ENCODE measurements at places on chromosomes 4 and X. TPM values are rescaled to one million over a fixed set of nuclear protein-coding genes. Genes with fewer than 3 reads are reported as not detected.
A peak's percentile ranks its signal among the peaks of the same experiment; 100 is the strongest.

Gene CPEB2
- total RNA-seq = 12.5 TPM

Gene ATP8A1
- total RNA-seq = 10.3 TPM

Gene ITIH6
- total RNA-seq = not detected

Gene HTRA3
- 0.52 TPM for total RNA-seq

Gene ARHGAP24
- 10.9 TPM for total RNA-seq

Gene UGT2B10
- total RNA-seq = 0.45 TPM

Gene CT45A10
- total RNA-seq = not detected

Gene MAGEH1
- 37.7 TPM for total RNA-seq

Gene RHOXF2B
- total RNA-seq = not detected

Gene MAGEB10
- not detected for total RNA-seq

Gene POU3F4
- total RNA-seq = 1.3 TPM

- no peaks in the 10 kb centered on the region for H3K36me3 ChIP-seq
- no peaks in the 10 kb centered on the region for H3K4me1 ChIP-seq
- no peak overlapping the region for H3K27ac ChIP-seq
- DNase-seq = no peak
- H3K27me3 ChIP-seq = peaks cover 7% of the 10 kb centered on the region
Measured at GRCh38 chr4:154973244-154974035, 192.4 kb downstream of the RBM46 start.

DNA sequence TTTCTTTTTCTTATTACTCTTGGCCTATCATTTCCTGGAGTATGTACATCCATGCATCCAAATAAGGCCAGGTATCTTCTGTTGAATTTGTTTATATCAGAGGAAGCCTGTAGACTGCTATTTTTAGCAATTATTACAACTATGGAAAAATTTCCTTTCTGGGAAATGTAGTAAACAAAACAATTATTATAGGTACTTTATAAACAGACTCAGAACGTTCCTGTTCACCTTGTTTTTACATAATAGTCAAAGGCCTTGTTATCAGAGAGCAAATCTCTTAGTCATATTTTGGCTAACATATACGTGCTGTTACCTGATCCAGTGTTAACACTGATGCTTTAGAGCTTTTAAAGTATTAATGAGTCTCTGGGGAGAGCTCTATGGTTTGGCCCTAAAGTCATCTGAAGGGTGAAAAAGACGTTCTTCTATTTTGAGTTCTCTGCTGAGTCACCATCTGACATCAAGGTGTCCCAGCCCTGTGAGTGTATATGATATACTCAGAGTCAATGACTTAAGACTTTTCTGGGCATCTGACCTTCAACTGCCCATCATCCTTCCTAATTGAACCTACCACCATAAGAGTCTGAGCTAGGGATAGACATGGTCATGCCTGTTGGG, 7.3 kb downstream of the SPARCL1 start:
- H3K27me3 ChIP-seq = no peaks in the 10 kb centered on the region
- no peak for DNase-seq
- H3K27ac ChIP-seq = no peak overlapping the region
- no peak overlapping the region for H3K4me3 ChIP-seq
- H3K4me1 ChIP-seq = peaks cover 17% of the 10 kb centered on the region

DNA sequence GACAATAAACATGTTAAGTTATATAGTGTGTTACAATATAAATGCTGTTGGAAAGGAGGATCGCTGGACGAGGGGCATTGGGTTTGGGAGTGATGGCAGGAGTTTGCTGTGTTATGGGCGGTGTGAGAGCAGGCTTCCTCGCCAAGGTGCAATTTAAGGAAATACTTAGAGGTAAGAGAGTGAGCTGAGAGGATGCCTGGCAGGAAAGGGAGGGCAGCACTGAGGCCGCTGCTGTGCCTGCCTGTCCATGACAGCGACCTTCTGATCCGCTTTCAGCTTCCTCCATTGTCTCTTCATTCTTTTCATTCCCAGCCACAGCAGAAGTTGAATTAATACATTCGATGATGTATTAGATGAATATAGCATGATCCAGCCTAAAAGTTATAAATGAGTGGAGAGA, 41.2 kb upstream of the TBC1D14 start:
- no peaks in the 10 kb centered on the region for H3K27me3 ChIP-seq
- no peaks in the 10 kb centered on the region for H3K4me1 ChIP-seq
- no peak overlapping the region for H3K4me3 ChIP-seq
- H3K27ac ChIP-seq = no peak overlapping the region

DNA sequence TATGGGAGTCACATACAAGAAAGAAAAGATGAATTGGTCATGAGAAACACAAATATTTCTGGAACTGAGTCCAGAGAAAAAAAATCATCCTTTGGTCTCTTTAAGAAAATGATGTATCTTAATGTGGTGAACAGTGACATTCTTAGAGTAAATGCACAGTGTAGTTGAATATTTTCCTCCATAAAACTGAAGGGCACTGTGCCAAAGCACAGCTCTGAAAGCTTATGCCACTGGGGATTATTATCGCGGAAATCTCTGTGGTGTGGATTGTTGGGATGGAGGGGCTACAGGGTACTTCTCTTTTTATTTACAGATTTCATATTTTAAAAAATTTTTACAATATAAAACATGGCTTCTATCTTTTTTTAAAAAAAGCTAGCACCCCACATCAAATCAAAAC, 908.1 kb downstream of the CCSER1 start:
- no peaks in the 10 kb centered on the region for H3K4me1 ChIP-seq
- no peak overlapping the region for H3K4me3 ChIP-seq
- no peak for DNase-seq
- H3K27me3 ChIP-seq = no peaks in the 10 kb centered on the region
- no peaks in the 10 kb centered on the region for H3K36me3 ChIP-seq
- H3K27ac ChIP-seq = no peak overlapping the region

DNA sequence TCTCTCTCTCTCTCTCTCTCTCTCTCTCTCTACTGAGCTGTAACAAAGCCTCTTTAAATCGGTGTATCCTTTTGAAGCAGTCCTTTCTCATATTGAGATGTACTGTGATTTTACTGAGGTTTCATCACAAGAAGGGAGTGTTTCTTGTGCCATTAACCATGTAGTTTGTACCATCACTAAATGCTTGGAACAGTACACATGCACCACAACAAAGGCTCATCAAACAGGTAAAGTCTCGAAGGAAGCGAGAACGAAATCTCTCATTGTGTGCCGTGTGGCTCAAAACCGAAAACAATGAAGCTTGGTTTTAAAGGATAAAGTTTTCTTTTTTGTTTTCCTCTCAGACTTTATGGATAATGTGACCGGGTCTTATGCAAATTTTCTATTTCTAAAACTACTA, 37.2 kb downstream of the HPF1 start:
- H3K27ac ChIP-seq = no peak overlapping the region
- no peak for DNase-seq
- H3K4me1 ChIP-seq = no peaks in the 10 kb centered on the region
- no peaks in the 10 kb centered on the region for H3K27me3 ChIP-seq

DNA sequence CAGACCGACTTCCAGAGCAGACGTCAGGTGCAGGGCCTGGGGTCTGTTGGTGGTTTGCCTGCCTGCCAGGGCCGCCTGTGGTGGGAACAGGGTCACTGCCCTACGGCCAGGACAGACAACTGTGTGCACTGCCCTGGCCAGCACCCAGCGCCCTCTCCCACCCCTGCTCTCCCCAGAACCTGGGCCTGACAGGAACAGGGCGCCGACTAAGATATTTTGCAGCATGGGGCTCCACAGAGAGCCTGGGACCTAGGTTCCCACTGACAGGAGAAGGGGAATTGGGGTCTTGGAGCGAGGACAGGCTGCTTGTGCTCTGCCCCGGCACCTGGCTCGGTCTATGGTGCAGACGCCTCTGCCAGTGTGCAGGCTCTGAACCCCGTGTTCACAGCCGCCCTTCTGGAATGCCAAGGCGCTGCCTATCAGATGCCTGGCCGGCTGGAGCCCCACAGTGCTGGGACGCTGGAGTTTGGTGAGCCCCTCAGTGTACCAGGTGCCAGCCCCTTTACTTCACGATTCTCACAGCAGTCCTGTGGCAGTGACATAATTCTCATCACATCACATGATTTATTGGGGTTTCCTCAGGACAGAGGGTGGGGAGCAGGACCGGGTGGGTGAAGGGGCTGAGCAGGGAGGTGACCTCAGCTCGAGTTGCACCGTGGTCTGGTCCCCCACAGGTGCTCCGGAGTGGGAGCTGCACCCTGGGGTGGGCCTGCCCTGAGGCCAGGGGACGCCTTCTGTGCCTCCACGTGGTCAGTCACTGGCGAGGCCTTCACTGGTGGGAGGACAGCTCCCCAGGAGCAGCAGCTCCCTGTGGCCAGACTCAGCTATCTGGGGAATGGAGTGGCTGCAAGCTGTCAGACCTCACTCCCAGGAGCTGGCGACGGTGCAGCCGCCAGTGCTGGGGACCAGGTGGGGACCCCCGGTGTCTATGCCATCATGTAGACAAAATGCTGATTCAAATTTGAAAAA, 113.8 kb upstream of the LRPAP1 start:
- H3K27ac ChIP-seq = no peak overlapping the region
- H3K36me3 ChIP-seq = no peaks in the 10 kb centered on the region
- no peak for DNase-seq

- H3K4me1 ChIP-seq = no peaks in the 10 kb centered on the region
- H3K27ac ChIP-seq = no peak overlapping the region
- no peak for DNase-seq
- H3K4me3 ChIP-seq = no peak overlapping the region
- H3K36me3 ChIP-seq = no peaks in the 10 kb centered on the region
Measured at GRCh38 chr4:75834095-75834771, 68.0 kb downstream of the PPEF2 start.

DNA sequence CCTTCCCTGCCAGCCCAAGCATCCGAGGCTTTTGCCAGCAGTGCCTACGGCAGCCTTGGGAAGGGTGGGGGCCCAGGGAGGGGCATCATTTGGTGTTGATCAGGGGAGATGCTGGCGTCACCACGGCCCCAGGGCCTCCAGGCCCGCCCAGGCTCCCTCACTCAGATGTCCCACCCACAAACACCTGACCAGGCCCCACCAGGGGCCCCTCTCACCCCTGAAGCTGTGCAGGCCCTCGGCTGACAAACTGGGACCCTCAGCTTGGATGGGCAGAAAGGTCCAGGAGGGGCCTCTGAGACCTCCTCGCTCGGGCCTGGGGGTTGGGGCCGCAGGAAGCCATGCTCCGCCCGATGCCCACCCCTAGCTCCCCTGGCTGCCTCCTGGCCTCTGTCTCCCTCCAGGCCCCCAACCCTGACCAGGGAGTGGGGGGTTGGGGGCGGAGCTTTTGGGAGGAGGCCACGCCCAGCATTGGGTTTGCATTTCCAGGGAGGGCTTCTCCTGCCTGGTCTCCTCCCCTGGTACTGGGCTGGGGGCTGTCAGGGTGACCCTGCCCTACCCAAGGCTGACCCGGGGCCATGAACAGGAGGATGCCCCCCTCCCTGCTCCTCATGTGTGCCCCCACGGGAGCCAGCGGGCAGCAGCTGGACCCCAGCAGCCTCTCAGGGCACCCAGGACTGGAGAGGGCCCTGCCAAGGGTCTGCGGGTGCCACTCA, 33.4 kb upstream of the SPON2 start:
- H3K4me3 ChIP-seq = no peak overlapping the region
- peak; percentile 64 for DNase-seq
- H3K36me3 ChIP-seq = no peaks in the 10 kb centered on the region
- no peaks in the 10 kb centered on the region for H3K27me3 ChIP-seq
- H3K4me1 ChIP-seq = peaks cover 16% of the 10 kb centered on the region
- no peak overlapping the region for H3K27ac ChIP-seq

- H3K27ac ChIP-seq = peak overlapping the region; percentile 70
- peaks cover 9% of the 10 kb centered on the region for H3K4me1 ChIP-seq
- peaks cover 38% of the 10 kb centered on the region for H3K27me3 ChIP-seq
- peak overlapping the region; percentile 63 for H3K4me3 ChIP-seq
Measured at GRCh38 chrX:24371391-24371972, 11.0 kb downstream of the SUPT20HL1 start.

GRCh38 chrX:17818726-17819125, 42.4 kb downstream of the RAI2 start:
- H3K27ac ChIP-seq = no peak overlapping the region
- peaks cover 2% of the 10 kb centered on the region for H3K27me3 ChIP-seq
- H3K4me1 ChIP-seq = no peaks in the 10 kb centered on the region
- no peak overlapping the region for H3K4me3 ChIP-seq

DNA sequence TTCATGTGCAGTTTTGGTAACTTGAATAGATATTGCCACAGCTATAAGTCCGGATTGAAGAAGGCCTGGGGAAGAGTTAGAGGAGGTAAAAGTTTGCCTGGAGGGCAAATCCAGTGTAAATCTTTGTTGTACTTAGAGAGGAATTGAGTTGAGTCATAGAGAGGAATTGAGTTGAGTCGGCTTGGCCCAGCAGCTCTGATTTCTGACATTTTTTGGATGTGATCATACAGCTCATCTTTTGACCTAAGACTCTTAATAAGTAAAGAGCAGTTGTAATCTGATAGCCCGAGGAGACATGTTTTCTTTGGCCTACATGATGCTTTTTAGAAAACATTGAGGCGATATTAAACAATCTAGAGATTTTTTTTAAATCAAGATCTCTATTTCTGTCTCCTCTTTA, 3.9 kb downstream of the KIT start:
- peaks cover 48% of the 10 kb centered on the region for H3K27me3 ChIP-seq
- no peaks in the 10 kb centered on the region for H3K36me3 ChIP-seq
- H3K4me3 ChIP-seq = peak overlapping the region; percentile 6
- no peak overlapping the region for H3K27ac ChIP-seq
- DNase-seq = no peak
- peaks cover 20% of the 10 kb centered on the region for H3K4me1 ChIP-seq

DNA sequence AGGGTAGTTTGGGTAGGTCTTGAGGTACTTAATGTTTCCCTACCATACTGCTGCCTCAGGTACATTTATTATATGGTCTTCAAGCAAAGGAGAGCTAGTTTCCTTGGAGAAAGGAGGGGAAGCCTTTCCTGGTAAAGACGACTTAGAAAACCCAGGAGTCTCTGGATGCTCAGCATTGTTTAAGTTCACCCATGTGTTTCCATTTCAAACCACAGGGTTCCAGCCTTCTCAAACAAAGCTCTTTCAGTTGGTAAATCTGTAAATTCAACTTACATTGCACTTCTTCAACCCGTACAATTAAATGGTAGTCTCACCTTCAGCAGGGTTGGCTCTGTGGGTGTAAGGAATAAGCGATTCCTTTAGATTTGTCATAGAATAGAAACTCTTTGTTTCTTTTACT, 111.9 kb upstream of the UNC5C start:
- no peak overlapping the region for H3K27ac ChIP-seq
- no peaks in the 10 kb centered on the region for H3K36me3 ChIP-seq
- no peaks in the 10 kb centered on the region for H3K4me1 ChIP-seq
- H3K27me3 ChIP-seq = no peaks in the 10 kb centered on the region
- DNase-seq = no peak

DNA sequence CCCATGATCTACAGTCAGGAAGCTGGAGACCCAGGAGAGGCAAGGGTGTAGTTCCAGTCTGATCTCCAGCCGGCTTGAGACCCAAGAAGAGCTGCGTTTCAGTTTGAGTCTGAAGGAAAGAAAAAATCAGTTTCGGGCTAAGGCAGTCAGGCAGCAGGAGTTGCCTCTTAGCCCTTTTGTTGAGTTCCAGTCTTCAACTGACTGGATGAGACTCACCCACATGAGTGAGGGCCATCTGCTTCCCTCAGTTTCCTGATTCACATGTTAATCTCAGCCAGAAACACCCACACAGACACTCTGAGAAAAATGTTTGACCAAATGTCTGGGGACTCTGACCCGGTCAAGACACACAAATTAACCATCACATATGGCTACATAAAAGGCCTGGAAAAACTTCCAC, 73.6 kb upstream of the ELOVL6 start:
- H3K27me3 ChIP-seq = no peaks in the 10 kb centered on the region
- no peak for DNase-seq
- no peak overlapping the region for H3K27ac ChIP-seq
- no peaks in the 10 kb centered on the region for H3K4me1 ChIP-seq
- H3K4me3 ChIP-seq = no peak overlapping the region
